ENCODE measurements at places on chromosomes 7 and 10.

DNA sequence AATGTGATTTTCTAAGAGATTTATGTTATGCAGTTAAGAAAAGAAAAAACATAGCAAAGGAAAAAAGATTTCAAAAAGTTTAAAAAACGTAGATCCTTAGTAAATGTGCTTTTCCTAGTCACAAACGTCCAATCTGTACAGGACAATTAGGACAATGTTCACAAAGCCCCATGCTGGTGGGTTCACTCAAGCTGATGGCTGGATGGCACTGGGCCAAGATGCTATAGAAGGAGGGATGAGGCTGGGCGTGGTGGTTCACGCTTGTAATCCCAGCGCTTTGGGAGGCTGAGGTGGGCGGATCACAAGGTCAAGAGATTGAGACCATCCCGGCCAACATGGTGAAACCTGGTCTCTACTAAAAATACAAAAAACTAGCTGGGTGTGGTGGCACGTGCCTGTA, 22.1 kb downstream of the SVIL start:
- H3K27me3 ChIP-seq, result no peaks in the 10 kb centered on the region
- no peaks in the 10 kb centered on the region for H3K4me1 ChIP-seq
- no peak overlapping the region for H3K27ac ChIP-seq
- H3K4me3 ChIP-seq, result no peak overlapping the region
- peaks cover 8% of the 10 kb centered on the region for H3K36me3 ChIP-seq

GRCh38 chr7:151682831-151683614, 163.3 kb upstream of the RHEB start:
- H3K27me3 ChIP-seq, result no peaks in the 10 kb centered on the region
- H3K4me3 ChIP-seq, result no peak overlapping the region
- peaks cover 21% of the 10 kb centered on the region for H3K4me1 ChIP-seq
- no peak for DNase-seq

DNA sequence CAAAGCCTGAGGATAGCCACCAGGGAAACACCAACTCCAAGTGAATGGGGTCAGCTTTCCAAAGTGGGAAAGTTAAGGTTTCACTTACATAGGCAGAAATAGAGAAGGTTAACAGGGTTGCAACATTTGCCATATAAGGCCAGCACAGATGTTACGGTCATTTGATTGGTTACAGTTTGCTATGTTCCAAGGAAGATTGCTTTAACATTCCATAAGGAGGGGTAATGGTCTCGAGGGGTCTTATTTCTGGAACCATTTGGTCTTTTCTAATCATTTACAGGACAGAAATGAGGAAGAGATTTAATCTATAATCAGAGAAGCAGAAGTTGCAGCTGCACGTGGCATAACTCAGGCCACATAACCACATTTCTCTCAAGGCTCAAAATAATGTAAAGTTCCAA, 679.4 kb upstream of the C7orf33 start:
- H3K4me3 ChIP-seq, result no peak overlapping the region
- H3K4me1 ChIP-seq, result no peaks in the 10 kb centered on the region
- no peaks in the 10 kb centered on the region for H3K36me3 ChIP-seq
- H3K27me3 ChIP-seq, result no peaks in the 10 kb centered on the region
- no peak overlapping the region for H3K27ac ChIP-seq
- no peak for DNase-seq

DNA sequence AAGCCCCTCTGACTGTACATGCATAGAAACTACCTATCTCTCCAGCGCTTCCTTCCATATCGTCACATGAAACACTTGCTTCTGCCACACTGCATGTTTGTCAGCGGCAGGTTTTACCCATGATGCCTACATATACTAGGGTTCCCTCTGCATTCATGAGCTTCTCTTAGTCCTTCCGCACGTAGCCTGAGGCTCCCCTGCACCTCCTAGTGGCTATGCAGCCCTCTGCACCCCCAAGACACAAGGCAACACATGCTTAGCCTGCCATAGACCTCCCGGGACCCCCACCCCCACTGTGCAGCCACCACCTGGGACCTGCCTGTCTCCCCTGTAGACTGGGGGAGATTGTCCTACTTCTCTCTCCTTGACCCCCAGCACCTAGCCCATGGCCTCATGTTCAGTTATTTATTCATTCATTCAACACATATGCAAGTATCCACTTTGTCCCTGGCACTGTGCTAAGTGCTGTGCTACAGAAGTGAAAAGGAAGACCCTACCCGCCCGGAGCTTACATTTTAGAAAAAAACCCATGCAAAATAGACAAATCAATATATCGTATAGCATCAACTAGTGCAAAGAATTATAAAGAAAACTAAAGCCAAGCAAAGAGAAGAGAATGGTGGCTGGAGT, 23.5 kb downstream of the TMEM273 start:
- no peaks in the 10 kb centered on the region for H3K36me3 ChIP-seq
- H3K27ac ChIP-seq, result no peak overlapping the region
- no peaks in the 10 kb centered on the region for H3K4me1 ChIP-seq
- H3K27me3 ChIP-seq, result no peaks in the 10 kb centered on the region
- H3K4me3 ChIP-seq, result no peak overlapping the region

GRCh38 chr7:77811516-77812289, 13.1 kb downstream of the PHTF2 start:
- DNase-seq, result no peak
- peaks cover 24% of the 10 kb centered on the region for H3K36me3 ChIP-seq
- no peak overlapping the region for H3K27ac ChIP-seq
- peaks cover 34% of the 10 kb centered on the region for H3K4me1 ChIP-seq
- H3K4me3 ChIP-seq, result no peak overlapping the region

DNA sequence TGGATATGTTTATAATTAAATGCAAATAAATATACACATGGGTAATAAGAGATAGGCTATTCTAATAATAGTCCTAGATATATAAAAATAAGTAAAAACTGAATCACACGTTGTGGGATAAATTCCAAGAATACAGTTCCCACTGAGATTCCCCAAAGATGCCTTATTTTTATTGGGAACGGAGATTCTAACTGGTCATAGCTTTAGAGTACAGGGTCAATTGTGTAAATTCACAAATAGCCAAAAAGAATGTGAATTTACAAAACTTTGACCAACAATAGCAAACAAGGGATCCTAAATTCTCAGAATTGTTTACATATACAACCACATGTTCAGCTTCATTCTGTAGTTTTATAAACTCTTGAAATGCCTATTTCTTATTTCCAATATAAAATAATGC, 65.0 kb downstream of the VSTM4 start:
- no peak overlapping the region for H3K4me3 ChIP-seq
- no peaks in the 10 kb centered on the region for H3K4me1 ChIP-seq
- no peaks in the 10 kb centered on the region for H3K36me3 ChIP-seq
- H3K27ac ChIP-seq, result no peak overlapping the region

- no peaks in the 10 kb centered on the region for H3K4me1 ChIP-seq
- no peak overlapping the region for H3K4me3 ChIP-seq
- no peaks in the 10 kb centered on the region for H3K36me3 ChIP-seq
- peaks cover 9% of the 10 kb centered on the region for H3K27me3 ChIP-seq
- DNase-seq, result no peak
- no peak overlapping the region for H3K27ac ChIP-seq
Measured at GRCh38 chr7:29866490-29866930, 60.2 kb downstream of the WIPF3 start.

GRCh38 chr7:64795176-64795575, 948 bp downstream of the ZNF138 start:
- no peaks in the 10 kb centered on the region for H3K27me3 ChIP-seq
- H3K27ac ChIP-seq, result no peak overlapping the region
- H3K4me1 ChIP-seq, result peaks cover 31% of the 10 kb centered on the region
- no peak for DNase-seq

GRCh38 chr7:45324683-45325237, 167.2 kb downstream of the RAMP3 start:
- no peak for DNase-seq
- H3K27me3 ChIP-seq, result no peaks in the 10 kb centered on the region
- no peaks in the 10 kb centered on the region for H3K4me1 ChIP-seq
- H3K27ac ChIP-seq, result no peak overlapping the region
- no peaks in the 10 kb centered on the region for H3K36me3 ChIP-seq

DNA sequence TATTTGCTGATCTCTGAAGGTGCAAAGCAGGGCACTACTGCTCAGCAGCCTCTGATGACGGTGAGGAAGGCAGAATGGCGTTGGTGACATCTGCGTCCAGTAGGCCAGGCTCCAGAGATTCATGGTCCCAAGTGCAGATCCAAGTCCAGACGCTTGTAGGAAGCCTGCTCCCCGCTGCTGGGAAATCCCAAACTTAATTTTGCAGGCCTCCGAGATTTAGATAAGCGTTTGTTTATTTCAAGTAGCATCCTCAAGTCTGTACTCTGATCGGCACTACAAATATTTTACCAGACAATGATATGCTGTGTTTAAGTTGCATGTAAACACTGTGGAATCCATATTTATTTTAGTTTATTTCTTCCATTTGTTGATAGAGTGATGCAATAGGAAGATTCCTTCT, 244.9 kb upstream of the KLF6 start:
- no peak overlapping the region for H3K4me3 ChIP-seq
- H3K27ac ChIP-seq, result no peak overlapping the region
- H3K4me1 ChIP-seq, result peaks cover 22% of the 10 kb centered on the region
- H3K36me3 ChIP-seq, result no peaks in the 10 kb centered on the region

DNA sequence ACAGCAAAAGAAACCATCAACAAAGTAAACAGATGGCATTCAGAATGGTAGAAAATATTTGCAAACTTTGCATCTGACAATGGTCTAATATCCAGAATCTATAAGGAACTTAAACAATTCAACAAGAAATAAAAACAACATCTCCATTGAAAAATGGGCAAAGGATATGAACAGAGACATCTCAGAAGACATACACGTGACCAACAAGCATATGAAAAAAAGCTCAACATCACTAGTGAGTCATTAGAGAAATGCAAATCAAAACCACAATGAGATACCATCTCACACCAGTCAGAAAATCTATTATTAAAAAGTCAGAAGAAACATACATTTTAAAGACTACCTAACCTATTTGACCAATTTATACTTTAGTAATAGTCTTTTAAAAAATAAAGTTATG, 571.3 kb upstream of the NRG3 start:
- DNase-seq, result no peak
- no peaks in the 10 kb centered on the region for H3K4me1 ChIP-seq
- no peaks in the 10 kb centered on the region for H3K36me3 ChIP-seq

DNA sequence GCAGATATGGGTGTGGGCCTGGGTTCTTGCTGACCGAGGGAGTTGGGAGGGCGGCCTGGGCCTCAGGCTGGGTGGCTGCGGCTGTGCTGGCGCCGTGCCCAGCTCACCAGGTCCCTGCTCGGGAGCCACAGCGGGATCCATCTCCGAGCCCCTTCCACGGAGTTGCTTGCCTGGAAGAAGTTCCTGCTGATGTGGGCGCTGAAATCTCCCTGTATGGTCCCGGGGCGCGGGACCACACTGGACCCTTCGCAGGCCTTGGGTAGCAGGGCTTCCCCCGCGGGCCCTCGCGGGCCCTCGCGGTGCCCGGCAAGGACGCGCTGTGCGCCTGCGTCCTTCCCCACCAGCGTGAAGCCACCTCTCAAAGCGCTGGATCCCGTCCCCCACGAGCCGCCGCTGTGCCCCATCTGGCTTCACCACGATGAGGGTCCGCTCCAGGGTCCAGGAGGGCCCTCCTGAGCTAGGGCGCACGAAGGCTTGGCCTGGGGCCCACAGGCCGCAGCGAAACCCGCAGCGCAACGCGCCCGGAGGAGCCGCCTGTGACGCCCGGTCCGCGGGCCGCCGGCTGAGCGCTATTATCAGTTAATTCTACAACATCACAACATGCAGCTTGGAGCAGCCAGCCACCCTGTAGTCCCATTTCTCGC, 31.5 kb downstream of the RAB19 start:
- peaks cover 7% of the 10 kb centered on the region for H3K4me1 ChIP-seq
- H3K36me3 ChIP-seq, result no peaks in the 10 kb centered on the region
- H3K27ac ChIP-seq, result no peak overlapping the region
- no peaks in the 10 kb centered on the region for H3K27me3 ChIP-seq
- no peak overlapping the region for H3K4me3 ChIP-seq

DNA sequence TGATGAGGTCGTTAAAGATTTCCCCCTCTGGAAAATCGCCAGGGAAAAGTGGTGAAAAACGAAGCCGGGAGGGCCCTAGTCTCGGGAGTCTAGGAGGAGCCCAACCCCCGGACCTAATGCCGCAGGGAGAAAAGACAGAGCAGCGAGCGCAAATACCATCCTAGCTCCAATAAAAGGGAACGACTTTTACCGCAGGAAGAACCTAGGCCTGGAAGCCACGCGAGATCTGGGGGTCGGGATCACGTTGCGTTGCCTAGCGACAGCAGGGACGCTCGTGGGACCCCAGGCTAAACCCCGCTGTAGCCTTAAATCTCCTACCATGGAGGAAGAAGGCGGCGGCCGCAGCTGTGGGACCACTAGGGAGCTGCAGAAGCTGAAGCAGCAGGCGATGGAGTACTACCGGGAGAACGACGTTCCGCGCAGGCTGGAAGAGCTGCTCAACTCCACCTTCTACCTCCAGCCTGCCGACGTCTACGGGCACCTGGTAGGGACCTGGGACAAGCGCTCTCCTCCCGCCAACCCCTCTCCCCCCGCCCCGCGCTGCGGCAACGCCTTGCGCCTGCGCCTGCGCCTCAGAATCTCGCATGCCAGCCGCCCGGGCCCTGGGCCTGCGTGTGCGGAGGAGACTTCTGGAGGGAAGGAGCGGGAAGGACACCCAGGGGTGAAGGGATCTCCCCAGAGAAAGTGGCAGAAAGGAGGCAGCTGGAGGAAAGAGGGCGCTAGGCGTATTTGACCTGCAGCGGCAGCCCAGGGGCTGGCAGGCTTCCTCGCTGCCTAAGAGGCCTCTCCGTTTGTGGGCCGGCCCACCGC, at the start of gene ENO4:
TSS of gene ENO4 (plus strand) at position 252 of the 810 bp plus-strand sequence. CDS start at position 320, 68 bp downstream.
- peak within 1 kb of the TSS; percentile 23 for H3K4me3 ChIP-seq
- H3K36me3 ChIP-seq, result no peaks in the 10 kb centered on the region
- peaks cover 58% of the 10 kb centered on the region for H3K27me3 ChIP-seq

DNA sequence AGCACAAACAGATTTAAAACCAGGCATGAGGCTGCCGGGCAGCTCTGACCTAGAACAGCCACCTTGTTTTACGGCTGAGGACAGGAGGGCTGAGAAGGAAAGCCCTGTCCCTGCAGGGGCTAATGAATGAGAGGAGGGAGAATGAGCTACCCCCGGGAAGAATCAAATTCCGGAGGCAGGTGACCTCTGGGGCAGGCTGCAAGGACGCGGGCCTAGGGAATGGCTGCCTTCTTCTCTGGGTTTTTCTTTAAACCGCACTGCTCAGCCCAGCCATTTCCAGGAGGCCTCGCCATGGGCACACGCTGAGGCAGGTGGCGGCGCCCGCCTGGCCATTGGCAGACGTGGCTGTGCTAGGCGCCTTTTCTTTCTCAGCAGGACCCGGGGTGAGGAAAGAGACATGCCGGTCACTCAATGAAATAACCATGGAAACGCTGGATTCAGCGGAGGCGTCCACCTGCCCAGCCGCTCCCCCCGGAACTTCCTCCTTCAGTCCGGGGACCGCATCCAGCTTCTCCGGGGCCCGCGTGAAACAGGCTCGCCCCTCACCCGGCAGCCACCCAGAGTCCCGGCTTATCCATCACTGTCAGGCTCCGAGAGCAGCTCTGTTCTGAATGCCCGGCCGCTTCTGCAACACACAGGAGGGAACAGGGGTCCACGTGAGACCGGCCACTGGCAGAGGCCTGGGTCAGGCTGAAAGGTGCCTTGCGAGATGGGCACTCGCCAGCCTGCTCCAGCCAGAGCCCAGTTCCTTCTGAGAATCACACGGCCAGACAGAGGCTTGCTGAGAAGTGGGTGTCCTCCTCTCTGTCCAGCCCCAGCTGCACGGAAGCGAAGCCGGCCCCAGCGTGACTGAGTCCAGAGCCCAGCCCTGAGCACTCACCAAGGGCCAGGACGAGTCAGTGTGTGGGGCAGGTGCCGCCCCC, 82.1 kb downstream of the PDGFA start:
- H3K27ac ChIP-seq, result no peak overlapping the region
- no peak for DNase-seq
- H3K4me3 ChIP-seq, result no peak overlapping the region
- no peaks in the 10 kb centered on the region for H3K36me3 ChIP-seq
